ENCODE measurements at places on chromosomes 11 and 22.
A peak's percentile ranks its signal among the peaks of the same experiment; 100 is the strongest.

DNA sequence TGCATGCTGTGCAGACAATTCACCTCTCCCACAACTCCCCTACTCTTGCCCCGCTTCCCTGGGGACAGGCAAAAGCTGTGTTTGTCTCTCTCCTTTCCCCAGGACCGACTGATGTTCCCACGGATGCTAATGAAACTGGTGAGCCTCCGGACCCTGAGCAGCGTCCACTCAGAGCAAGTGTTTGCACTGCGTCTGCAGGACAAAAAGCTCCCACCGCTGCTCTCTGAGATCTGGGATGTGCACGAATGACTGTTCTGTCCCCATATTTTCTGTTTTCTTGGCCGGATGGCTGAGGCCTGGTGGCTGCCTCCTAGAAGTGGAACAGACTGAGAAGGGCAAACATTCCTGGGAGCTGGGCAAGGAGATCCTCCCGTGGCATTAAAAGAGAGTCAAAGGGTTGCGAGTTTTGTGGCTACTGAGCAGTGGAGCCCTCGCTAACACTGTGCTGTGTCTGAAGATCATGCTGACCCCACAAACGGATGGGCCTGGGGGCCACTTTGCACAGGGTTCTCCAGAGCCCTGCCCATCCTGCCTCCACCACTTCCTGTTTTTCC is 1.4 kb upstream of the MADD start:
- no peak for DNase-seq

DNA sequence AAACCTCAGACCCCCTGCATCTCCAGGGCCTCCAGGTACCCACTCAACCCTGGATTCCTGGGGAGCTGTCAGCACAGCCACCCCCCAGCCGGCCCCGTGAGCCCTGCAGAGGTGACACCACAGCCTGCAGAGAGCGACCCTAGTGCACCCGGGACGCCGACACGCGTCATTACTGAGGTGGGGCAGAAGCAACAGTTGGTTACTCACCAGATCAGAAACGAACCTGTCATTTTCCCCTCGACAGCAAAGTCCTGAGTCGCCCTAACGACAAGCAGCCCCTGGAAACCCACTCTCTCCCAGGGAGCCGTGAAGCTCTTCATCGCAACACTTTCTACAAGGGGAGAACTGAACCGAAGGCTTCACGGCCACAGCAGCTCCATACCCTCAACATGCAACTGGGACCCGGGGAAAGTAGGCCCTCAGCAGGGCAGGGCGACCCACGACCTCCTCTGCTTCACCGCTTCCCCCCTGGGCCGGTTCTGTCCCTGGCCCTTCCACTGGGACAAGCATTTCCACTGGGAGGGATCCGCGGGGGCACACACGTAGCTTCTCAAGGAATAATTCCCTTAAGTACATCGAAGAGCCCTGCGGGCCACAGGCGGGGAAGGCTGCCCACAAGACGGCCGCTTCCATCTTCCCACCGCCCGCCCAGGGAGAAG is 1.6 kb downstream of the BRD1 start:
- DNase-seq, result peak; percentile 55

GRCh38 chr11:68751331-68751856 is at the start of gene TESMIN:
Gene TESMIN (minus strand): TSS chr11:68751520. CDS start chr11:68750660, 860 bp downstream.
- DNase-seq, result peak; percentile 89

DNA sequence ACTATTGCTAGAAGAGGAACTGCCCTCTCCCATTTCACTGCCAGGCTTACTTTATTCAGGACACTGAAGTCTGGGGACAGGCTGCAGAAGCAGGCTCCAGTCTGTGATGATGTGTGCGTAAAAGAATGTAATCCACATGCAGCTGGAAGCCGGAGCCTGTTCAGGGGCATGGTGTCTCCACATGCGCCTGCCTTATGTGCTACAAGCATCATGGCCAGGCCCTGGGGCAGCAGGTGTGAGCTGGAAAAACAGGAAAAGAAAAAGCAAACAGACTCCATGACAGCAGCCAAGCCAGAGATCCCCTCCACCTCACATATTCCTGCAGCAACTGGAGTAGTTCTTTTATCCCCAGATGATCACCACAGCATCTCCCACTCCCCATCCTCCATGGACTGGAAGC is 33.4 kb downstream of the ARFGAP2 start:
- DNase-seq, result no peak

DNA sequence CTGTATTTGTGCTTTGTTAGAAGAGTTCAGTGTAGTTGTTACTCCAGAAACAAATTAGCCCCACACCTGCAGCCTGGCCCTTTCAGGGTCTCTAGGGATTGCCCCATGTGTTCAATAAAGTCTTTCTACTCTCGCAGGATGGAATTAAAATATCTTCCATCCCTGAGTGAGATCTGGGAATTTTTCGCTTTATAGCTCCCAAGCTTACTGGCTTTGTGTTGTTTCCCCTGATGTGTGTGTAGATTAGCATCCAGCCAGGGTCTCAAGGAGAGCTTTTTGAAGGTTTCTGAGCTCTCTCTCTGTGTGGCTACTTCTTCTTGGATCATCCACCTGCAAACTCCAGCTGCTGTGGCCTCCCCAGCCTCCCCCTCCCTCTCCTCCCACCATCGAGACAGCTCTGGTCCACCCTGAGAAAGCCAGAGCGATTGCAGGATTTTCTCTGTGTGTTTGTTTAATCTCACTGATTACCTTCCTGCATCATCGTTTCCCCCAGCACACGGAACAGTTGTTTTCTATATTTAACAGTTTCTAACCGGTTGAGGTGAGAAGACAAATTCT is 553.5 kb downstream of the TBC1D22A start:
- no peak for DNase-seq
